ENCODE measurements at places on chromosomes 12 and 14.

DNA sequence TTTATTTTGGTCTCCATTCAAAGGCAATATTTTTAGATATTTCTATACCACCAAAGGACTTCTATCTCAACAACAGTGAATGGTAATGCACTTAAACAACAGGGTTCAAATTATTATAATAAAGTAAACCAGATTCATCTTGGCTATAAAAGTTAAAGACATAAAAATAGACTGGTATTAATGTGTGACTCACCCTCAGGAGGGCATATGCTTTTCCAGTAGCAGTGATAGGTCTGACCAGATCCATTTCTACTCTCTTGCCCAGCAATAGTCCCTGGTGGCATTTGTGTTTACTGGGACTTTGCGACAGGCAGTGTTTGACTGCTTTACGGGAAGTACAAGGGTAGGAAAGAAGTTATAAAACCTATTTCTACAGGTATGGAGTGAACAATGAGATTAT is 353.2 kb upstream of the ATP2B1 start:
- DNase-seq: no peak

DNA sequence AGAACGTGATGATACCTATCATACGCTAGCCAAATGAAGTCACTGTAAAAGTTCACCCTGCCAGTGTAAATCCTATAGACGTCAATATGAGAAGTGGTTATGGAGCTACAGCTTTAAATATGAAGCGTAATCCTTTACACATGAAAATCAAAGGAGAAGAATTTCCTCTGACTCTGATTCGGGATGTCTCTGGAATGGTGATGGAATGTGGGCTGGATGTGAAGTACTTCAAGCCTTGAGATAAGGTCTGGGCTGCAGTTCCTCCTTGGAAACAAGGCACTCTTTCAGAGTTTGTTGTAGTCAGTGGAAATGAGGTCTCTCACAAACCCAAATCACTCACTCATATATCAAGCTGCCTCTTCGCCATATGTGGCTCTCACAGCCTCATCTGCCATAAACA is 53.1 kb upstream of the NAP1L1 start:
- no peak for DNase-seq

DNA sequence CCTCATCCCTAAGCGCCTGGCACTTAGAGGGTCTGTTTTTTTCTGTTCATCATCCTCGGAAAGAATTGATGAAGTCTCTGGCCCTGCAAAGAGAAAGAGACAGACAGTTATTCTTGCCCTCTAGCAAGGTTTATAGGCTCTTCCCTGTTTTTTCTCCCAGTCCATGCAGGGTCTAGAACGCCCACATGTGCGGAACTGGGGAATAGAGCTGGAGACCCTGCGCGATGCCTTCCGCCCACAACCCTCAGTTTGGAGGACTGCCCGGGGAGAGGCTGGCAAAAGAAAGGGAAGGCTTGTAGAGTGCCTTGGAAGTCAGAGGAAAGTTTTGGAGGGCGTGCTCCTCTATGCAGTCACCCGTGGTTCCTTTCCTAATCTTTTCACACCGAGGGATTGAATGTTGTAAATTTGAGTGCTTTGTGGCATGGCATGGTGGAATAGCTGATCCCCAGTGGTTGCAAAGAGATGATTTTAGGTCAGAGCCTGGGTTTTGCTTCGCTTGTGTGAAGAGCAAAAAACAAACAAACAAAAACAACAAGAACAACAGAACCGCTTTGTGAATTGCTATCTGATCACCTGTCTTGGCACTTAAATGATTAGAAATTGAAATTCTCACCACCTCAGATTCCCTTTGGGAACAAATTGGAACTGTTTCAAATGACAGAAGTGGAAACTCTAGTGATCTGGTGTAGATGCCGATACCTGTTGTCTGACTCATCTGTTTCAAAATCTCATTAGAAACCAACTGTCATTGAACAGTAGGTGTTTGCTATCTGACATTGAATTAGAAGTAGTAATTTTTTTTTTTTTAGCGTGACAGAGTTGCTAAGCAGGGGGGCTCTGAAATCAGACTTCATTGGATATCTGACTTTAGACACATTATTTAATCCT is 947 bp downstream of the GAS2L3 start:
- DNase-seq: no peak

- DNase-seq: no peak
Observed at GRCh38 chr14:91910196-91910595, 37.3 kb downstream of the FBLN5 start.

GRCh38 chr12:108935159-108935763 is 55.4 kb downstream of the DAO start:
- no peak for DNase-seq

GRCh38 chr12:25427337-25428249 is 125.5 kb downstream of the LMNTD1 start:
- DNase-seq: no peak

GRCh38 chr12:51726161-51726560 is 122.4 kb downstream of the FIGNL2 start:
- no peak for DNase-seq

DNA sequence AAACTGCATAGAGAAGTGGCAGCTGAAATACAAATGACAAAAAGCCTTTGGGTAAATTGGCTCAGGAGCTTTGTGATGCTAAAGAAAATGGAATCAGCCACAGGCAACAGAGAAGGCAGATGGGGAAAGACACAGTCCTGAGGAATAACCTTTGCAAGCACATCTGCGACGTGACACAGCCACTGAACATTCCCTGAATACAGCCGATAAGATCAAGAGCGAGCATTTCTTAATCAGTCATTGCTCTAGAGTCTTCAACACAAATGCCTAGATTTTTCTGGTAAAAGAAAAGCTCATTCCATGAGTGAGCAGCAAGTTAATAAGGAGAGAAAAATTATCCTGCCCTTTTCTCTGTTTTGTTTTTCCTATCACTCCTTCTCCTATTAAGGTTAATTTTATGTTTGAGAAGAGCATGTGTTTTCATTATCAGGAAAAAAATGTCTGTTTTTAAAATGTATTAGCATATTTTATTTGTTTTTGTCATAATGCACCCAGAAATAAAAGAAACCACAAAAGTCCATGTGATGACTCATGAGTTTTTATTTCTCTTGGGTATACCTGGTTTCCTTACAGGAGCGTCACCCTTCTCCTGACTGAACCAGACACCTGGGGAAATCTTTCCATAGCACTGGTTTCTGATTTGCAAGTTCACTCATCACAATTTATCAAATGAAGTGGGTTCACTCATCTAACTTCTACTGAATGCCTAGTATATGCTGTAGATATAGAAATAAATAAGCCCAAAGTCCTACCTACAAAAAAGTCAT is 45.4 kb upstream of the PCED1B start:
- no peak for DNase-seq

DNA sequence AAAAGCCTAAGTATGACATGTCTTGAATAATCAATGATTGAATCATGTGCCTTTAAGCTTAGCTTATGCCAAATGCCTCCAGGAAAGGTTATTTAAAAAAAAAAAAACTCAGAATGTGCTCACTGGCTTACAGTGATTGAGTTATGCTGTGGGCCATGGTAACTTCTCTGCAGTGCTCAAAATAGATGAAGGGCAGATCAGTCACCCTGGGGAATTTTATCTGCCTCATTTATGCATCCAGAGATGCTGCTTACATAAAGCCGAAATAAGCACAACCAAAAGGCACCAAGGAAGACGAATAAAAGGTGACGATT is 118.7 kb upstream of the MDM1 start:
- no peak for DNase-seq

DNA sequence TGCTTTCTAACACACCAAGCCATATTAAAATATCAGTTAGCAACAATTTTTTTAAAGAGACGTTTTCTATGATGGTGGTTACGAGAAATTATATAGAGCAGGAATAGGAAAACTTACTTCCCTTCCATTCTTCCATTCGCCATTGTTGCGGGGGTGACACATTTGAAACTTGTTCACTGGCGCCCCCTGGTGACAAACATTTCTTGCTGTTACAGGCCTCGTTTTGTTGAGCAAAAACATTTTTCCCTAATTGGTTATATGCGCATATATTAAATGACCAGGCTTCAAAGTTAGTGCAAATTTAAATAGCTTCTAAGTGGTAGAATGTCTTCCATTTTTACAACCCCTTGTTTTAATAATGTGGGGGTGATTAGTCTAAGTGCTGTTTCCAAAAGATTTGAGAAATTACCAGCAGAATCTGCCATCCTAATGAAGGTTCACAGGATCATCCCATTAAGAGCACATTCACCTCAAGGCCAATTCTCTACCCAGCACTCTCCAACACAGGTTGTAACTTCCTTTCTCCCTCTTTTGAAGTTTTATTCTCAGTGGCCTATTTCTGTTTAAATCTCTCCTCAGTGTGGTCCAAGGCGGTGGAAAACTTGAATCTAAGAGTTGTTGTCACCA is 1124.7 kb downstream of the FLRT2 start:
- DNase-seq: no peak

DNA sequence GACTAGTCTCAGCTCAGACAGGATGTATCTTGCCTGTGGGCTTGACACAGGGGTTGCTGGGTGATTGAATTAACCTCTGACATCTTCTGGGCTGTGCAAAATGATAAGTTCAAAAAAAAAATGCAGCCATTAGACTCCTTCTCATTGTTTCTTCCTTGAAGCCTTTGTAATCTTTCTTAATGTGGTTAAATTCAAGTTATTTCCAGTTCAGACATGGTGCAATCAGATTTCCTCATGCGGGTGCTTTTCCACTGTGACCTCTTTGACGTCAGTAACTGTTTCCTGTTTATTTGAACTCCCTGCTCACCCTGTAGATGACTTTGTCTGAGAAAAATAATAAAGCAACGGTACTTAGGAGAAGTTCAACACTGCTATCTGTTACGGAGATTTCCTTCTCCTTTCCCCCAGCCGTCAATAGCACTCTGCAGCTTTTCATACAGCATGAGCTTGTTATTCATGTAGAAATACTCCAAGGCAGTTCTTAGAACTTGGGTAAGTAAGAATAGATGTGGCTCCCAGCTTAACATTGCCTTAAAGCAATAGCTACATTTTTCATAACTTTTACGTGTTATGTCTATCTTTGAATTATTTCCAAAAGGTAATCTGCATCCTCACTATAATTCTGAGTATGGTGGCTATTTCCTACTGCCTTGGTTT is 155.5 kb downstream of the PRKCH start:
- peak; percentile 95 for DNase-seq

GRCh38 chr12:127149226-127149964 is 1117.6 kb upstream of the TMEM132C start:
- DNase-seq: peak; percentile 63

DNA sequence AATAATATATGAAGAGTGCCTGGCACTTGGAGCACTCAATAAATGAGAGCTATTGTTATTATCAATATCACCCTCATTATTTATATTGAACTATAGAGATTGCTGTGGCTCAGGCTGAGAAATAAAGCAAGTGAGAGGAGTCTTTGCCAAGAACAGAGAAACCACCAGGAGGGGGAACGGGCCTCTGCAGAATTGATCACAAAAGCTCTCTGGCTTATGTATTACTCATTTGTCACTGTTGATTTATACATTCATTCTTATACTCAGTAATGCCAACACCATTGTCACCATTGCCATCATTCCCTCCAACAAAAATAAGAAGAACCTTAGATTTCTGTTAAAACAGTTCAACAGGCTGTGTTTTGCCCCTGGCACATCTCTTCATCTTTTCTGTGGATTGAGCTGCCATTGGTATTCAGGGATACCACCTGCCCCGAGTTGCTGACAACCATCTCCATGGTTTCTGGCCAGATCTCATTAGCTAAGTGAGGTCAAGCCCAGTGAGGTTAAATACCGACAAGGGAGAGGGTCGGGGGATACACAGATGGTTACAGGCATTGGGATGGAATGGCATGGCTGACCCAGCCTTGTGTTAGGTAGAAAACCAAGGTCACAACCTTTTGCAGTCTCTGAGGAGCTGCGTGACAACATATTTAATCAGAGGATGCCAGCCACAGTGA is 21.8 kb upstream of the PCNX1 start:
- no peak for DNase-seq

- no peak for DNase-seq
Observed at GRCh38 chr14:58821421-58821820, 183.7 kb downstream of the DACT1 start.

DNA sequence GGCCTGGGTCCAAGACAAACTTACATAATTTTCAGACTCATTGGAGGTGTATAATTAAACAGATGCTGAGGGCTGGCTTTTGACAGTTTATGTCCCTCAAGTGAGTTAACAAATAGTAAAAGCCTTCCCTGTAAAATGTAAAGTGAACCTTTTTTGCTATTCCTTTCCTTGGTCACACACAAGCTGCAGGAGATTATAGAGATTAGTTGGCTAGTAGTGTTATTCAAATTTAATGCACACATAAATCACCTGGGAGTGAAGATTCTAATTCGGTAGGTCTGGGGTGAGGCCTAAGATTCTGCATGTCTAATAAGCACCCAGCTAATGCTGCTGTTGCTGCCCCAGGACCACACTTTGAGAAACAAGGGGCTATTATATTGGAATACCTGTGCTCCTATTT is 206.2 kb upstream of the SSTR1 start:
- no peak for DNase-seq

DNA sequence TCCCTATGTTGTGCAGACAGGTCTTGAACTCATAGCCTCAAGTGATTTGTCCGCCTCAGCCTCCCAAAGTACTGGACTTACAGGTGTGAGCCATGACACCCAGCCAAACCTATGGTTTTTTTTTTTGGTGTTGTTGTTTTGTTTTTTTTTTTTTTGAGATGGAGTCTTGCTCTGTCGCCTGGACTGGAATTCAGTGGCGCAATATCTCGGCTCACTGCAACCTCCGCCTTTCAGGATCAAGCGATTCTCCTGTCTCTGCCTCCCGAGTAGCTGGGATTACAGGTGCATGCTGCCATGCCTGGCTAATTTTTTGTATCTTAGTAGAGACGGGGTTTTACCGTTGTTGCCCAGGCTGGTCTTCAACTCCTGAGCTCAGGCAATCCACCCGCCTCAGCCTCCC is 11.3 kb upstream of the RCOR1 start:
- no peak for DNase-seq

DNA sequence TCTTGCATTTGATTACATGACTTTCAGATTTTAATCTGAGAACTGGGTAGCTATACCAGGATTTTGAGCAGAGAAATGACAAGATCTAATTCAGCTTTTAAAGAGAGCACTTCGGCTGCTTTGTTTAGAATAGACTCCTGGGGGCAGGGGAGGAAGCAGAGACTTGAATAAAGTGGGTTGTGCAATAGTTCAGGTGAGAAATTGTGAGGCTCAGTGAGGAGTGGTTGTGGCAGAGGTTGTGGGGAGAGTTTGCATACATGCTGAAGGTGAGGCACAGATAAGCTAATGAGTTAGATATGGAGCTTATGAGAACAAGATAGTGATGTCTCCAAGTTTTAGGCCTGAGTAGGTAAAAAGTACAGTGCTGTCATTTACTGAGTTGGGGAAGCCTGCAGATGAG is 281.4 kb downstream of the FLRT2 start:
- DNase-seq: no peak

- no peak for DNase-seq
Observed at GRCh38 chr12:67364228-67364627, 95.1 kb downstream of the CAND1 start.

GRCh38 chr14:93525696-93526451 is 95.1 kb downstream of the UNC79 start:
- DNase-seq: no peak
